ENCODE measurements at places on chromosomes 7 and 10. TPM values are rescaled to one million over a fixed set of nuclear protein-coding genes. Genes with fewer than 3 reads are reported as not detected.

- DNase-seq: no peak
Measured at GRCh38 chr10:73997461-73997786, 492 bp upstream of the VCL start.

DNA sequence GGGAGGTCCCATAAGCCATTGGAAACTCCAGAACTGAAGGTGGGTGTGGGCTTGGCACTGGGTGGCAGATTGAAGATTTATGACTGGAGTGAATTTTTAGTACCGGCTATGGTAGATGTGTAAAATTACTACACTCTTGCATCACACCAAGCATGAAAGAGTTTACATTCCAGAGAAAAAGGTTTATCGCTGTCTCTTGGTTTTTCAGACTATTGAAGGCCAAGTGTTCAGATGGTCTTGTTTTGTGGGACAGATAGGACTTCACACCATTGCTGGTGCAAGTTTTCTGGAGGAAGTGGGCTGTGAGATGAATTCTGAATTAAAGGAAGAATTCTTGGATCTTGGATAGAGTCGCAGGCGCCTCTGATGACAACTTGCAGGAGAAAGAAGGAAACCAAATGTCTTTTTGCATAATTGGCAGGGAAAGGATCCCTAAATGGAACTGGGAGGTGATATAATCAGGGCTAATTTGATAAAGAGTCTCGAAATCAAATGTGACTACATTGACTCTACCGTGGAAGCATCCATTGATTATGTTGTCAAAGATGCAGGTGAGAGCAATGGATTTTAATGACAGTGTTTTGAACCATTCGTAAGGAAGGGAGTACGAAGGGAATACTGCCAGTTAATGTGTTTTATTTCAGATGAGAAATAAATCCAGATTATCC lies 14.2 kb upstream of the NMT2 start:
- peak; percentile 93 for DNase-seq

GRCh38 chr7:71198391-71198790 lies 66.4 kb downstream of the GALNT17 start:
- no peak for DNase-seq

- DNase-seq: peak; percentile 90
Measured at GRCh38 chr10:30803892-30804322, 174.4 kb upstream of the LYZL2 start.

GRCh38 chr10:3192856-3193635 lies 20.5 kb upstream of the PITRM1 start:
- peak; percentile 82 for DNase-seq

GRCh38 chr10:100788002-100788903 lies 42.9 kb downstream of the PAX2 start:
- DNase-seq: no peak

GRCh38 chr7:38296059-38296857 lies 22.8 kb upstream of the TARP start:
- no peak for DNase-seq

DNA sequence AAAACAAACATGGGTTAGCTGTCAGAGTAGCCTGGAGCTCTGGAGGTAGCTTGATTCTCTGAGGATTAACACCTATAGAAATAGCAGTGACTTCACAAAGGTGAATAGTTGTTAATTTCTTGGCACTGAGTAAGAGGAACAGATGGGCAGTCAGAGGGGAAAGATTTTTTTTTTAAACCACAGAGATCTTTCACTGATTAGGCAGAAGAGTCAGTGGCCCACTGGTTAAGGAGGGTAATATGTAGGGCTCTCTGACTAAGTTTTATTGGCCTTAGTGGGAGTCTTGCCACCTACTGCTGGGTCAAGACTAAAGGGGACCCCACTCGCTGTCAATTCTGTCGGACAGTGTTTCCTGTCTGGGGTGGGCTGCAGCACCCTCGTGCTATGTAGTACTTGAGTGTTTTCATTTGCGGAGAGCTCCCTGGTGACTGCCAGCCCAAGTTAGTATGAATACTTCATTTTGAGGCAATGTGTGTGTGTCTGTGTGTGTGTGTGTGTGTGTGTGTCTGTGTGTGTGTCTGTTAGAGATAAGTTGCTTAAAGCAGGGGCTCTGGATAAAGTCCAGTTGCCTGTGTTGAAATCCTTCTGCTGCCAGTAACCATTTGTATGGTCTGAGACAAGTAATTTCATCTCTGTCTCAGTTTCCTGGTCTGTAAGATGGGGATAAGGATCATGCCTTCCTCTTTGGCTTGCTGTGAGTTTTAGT lies 145.2 kb downstream of the ARID5B start:
- DNase-seq: peak; percentile 81

GRCh38 chr7:30478349-30479201 lies at the start of gene NOD1:
TSS of gene NOD1 (minus strand) at chr7:30478784. CDS start at chr7:30456921, 21,863 bp downstream.
- peak; percentile 72 for DNase-seq

DNA sequence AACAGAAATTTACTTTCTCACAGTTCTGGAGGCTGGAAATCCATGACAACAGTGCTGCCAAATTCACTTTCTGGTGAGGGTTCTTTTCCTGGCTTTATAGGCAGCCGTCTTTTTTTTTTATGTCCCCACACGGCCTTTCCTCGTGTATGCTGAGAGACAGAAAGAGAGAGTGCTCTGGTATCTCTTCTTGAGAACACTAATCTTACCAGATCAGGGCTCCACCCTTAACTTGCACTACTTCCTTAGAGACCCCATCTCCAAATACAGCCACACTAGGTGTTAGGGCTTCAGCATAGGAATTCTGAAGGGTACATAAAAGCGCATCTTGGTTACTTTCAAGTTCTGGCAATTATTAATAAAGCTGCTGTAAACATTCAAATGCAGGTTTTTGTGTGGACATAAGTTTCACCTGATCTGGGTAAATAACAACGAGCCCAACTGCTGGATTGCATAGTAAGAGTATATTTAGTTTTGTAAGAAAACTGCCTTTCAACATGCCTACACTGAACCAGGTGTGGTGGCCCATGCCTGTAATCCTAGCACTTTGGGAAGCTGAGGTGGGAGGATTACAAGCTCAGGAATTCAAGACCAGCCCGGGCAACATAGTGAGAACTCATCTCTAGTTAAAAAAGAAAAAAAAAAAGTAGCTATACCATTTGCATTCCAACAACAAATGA lies 8.2 kb upstream of the C1GALT1 start:
- DNase-seq: no peak

GRCh38 chr7:2379821-2380450 lies 23.5 kb upstream of the CHST12 start:
- no peak for DNase-seq

DNA sequence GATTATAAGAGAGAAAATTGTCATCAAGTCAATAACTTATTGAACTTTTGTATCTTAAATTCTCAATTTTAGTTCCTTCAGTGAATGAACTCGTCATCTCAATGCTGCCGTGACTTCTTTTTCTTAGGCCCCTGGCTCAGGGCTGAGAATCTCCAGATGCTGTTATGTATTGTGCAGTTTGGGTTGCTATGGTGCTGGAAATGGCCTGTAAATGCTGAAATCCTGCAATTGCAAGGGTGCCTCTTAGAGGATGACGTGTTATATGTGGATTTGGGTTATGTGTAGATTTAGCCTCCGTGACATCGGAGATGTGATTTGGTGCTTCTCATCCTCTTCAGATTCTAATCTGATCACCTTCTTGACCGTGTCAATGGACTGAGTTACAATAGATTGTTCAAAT lies 55.7 kb upstream of the ZRANB1 start:
- peak; percentile 54 for DNase-seq

DNA sequence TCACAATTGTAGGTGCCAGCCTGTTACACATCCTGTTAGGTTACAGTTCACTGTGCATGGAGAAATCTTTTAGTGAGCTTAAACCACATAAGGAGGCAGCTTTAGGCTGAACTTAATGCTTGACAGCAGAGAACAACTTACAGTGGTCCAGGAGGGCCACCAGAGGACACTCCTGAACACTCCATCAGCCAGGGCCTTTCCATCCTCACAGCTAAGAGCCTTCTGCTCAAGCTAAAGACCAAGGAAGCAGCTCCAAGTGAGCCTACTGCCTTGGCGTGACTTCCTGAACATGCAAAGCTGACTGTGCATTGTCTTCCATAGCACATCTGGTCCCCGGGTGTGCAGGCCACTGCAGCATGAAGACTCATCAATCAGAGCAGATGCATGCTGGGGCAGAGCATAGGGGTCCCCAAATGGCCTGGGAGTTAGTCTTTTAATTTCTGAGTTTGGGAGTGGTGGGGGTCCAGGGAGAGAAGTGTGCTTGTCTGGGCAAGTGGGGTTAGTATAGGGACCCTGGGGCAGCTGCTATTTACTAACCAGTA lies 105.0 kb downstream of the ZNF248 start:
- DNase-seq: no peak

The MCM10 gene
- total RNA-seq: not detected

The SCRN1 gene
- total RNA-seq: 93.1 TPM

The FAM25C gene
- not detected for total RNA-seq

The JCAD gene
- 27.9 TPM for total RNA-seq

The MAT1A gene
- not detected for total RNA-seq

The ANKRD61 gene
- total RNA-seq: not detected
